ENCODE measurements at places on chromosomes 4 and X. TPM values are rescaled to one million over a fixed set of nuclear protein-coding genes. Genes with fewer than 3 reads are reported as not detected.

Gene YY2
- 1.1 TPM for total RNA-seq

Gene PAK3
- 0.94 TPM for total RNA-seq

Gene DCAF12L1
- total RNA-seq = 0.09 TPM

Gene FAM133A
- total RNA-seq = not detected

Gene IL13RA2
- 0.09 TPM for total RNA-seq

Gene MAGEE2
- total RNA-seq = not detected

Gene CT45A2
- total RNA-seq = not detected

Gene MAGEA3
- not detected for total RNA-seq

Gene HTT
- total RNA-seq = 33.3 TPM

Gene CLDN22
- not detected for total RNA-seq

Gene EOLA1
- 11.3 TPM for total RNA-seq

Gene MAGEA4
- not detected for total RNA-seq

Gene MAP3K15
- 0.09 TPM for total RNA-seq

Gene FGFRL1
- total RNA-seq = 12.0 TPM

Gene NALF2
- total RNA-seq = 0.09 TPM

Gene SOWAHB
- total RNA-seq = under 0.01 TPM

Gene MAOA
- 74.5 TPM for total RNA-seq

Gene FOXR2
- total RNA-seq = not detected

Gene RBMXL3
- not detected for total RNA-seq

Gene DMRTC1B
- total RNA-seq = not detected

Measured in endothelial cell of coronary artery (primary cell).